HFFc6 (cell line): ENCODE measurements at places on chromosomes 6 and 20. TPM values are rescaled to one million over a fixed set of nuclear protein-coding genes. Genes with fewer than 3 reads are reported as not detected.

The PRSS16 gene
- not detected in 3 replicates for total RNA-seq

The BPIFB2 gene
- total RNA-seq = not detected in 3 replicates

GRCh38 chr6:31246051-31246521, 25.8 kb downstream of the HLA-C start:
- DNase-seq = peak; percentile 81

DNA sequence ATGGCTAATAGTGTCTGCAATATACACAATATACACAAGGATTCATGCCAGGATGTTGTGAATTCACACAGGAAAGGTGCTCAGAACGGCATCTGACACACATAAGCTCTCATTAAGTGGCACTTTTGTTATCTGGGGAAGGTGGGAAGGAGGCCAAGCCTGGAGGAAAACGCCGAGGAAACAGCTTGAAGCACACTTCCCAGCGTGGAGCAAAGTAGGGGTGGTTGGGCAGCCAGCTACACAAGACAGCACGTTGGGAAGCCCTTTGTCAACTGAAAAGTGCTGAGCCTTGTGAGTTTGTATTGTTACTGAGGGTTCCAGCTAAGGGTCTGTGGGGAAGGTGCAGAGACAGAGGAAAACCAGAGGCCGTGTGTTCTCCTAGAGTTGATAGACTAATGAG, 181.0 kb downstream of the ZMYND8 start:
- DNase-seq = no peak

- DNase-seq = no peak
Observed at GRCh38 chr20:56111961-56112730, 106.8 kb upstream of the CBLN4 start.

DNA sequence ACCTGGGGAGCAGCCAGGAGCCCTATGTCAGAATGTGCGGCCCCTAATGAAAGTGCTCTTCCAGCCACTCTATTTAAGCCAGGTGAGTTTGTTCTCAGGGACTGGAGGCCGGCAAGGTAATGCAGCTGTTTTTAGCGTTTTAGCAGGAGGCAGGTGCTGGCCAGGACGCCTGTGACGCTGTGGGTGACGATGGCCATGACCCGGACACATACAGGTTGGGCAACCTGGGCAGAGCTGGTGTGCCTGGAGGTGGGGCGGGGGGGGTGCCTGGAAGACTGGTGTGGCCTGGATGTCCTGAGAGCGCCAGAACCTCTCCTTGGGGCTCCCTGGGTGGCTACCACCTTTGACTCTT, 51.7 kb downstream of the RBM38 start:
- DNase-seq = no peak
